Renal cortical epithelial cell (primary cell): ENCODE measurements at places on chromosomes 7 and 10.

GRCh38 chr7:69232445-69233376, 365.6 kb upstream of the AUTS2 start:
- no peak for DNase-seq

- no peak for DNase-seq
Observed at GRCh38 chr10:50336140-50336539, 84.8 kb upstream of the ASAH2 start.

GRCh38 chr7:139455789-139456188, 27.7 kb downstream of the KLRG2 start:
- DNase-seq: no peak

DNA sequence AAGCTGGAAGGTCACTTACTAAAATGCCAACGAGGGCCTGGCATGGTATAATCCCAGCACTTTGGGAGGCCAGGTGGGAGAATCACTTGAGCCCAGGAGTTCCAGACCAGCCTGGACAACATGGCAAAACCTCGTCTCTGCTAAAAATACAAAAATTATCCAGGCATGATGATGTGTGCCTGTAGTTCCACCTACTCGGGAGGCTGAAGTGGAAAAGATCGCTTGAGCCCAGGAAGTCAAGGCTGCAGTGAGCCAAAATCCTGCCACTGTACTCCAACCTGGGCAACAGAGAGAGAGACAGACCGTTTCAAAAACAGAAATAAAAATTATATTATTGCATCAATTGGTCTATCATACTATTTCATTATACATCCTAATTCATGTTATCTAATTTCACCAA, 18.1 kb upstream of the FAM53B start:
- DNase-seq: no peak

GRCh38 chr7:150397346-150398107, 18.4 kb downstream of the ZNF775 start:
- no peak for DNase-seq

- DNase-seq: no peak
Observed at GRCh38 chr10:44297963-44298362, 86.9 kb downstream of the CXCL12 start.

DNA sequence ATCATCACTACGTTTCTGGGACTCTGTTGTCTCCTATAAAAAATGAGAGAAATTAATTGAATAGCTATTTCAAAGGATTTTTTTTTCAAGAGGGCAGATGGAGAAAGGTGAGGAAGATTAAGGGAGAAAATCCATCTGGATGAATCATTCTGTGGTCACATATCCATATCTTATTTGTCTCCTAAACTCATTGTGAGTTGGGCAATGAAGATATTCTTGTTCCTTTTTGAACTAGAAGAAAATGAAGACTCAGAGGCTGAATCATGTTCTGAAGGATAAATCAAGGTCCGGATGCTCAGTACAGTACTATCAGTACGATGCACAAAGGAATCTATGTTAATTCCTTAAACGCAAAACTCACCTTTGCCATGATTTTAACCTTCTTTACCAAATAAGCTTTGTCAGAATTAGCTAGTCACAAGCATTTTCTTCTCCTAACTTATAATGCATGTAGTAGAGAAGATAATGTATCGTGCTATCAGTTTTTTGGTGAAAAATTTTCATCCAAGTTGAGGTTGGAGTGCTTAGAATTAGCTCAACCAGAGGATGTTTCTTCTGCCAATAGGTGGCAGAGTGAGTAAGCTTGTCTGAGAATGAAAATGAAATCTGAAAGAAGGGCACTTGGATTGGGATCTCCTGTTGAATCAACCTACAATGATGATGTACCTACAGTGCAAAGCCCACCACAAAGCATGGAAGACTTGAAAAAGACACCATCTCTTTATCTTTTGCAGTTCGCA, 446.9 kb downstream of the KIF20B start:
- DNase-seq: peak; percentile 32

GRCh38 chr10:18221123-18221522, 80.9 kb downstream of the CACNB2 start:
- no peak for DNase-seq

- peak; percentile 27 for DNase-seq
Observed at GRCh38 chr10:70258216-70258615, 25.0 kb upstream of the PPA1 start.

- peak; percentile 95 for DNase-seq
Observed at GRCh38 chr7:80941208-80941758, 22.4 kb upstream of the SEMA3C start.

DNA sequence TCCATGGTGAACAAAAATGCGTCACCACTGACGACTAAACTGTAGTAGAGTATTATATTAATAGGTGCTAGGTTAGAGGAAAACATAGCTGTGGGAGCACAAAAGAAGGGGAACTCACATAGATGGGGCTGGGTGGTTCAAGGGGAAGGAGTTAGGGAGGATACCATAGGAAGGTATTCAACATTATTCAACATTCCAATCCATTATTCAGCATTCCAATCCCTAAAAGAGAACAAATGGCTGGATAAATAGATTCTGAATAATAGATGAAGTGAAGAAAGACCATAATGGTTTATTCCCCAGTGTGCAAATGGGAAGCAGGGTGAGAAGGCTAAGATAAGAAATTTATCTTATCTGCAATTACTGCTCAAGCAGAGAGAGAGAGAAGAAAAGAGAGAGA, 61.4 kb downstream of the AASS start:
- DNase-seq: no peak

- peak; percentile 9 for DNase-seq
Observed at GRCh38 chr10:116164291-116164690, 108.7 kb downstream of the GFRA1 start.

GRCh38 chr7:128391805-128392204, 18.0 kb downstream of the IMPDH1 start:
- no peak for DNase-seq

GRCh38 chr7:33190688-33191304, 61.4 kb downstream of the BBS9 start:
- DNase-seq: peak; percentile 31

- DNase-seq: no peak
Observed at GRCh38 chr10:16976803-16977202, 152.8 kb downstream of the CUBN start.

- no peak for DNase-seq
Observed at GRCh38 chr7:87648316-87648715, 20.1 kb downstream of the RUNDC3B start.

DNA sequence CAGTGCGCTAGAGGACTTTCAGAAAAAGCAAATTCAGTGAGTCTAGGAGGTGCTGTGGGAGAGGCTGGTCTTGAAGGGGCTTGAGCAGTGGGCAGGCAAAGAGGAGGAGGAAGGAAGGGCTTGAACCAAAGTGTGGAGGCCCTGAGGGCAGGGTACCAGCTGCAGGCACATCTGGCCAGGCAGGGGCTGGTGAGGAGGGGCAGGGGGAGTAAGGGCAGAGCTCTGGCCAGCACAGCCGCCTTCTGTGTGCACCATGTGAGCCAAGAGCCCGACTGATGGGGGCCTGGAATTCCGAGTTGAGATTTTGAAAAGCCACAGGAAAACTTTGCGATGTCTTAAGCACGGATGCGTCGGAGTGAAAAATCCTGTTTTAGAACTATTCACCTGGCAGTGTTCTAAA, 74.5 kb downstream of the PRPF18 start:
- DNase-seq: no peak

- peak; percentile 46 for DNase-seq
Observed at GRCh38 chr10:24718031-24718855, 5.4 kb downstream of the ARHGAP21 start.

DNA sequence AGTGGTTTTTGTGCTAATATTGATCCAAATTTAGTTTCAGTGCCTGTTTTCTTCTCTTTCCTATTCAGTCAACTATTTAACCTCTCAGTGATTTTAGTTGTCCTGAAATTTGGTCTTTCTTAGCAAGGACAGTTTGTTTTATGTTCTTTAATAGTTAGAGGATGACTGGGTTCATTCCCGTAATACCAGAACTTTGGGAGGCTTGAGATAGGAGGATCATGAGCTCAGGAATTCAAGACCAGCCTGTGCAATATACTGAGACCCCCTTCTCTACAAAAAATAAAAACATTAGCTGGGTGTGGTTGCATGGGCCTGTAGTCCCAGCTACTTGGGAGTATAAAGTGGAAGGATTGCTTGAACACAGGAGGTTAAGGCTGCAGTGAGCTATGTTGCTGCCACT, 148.3 kb downstream of the EXOC4 start:
- no peak for DNase-seq

GRCh38 chr10:11921800-11922392, 98.7 kb downstream of the PROSER2 start:
- no peak for DNase-seq

GRCh38 chr7:23467291-23467805, 2.9 kb downstream of the IGF2BP3 start:
- DNase-seq: no peak

GRCh38 chr7:2255145-2256139, 13.4 kb downstream of the NUDT1 start:
- DNase-seq: no peak

- DNase-seq: no peak
Observed at GRCh38 chr10:3167611-3168330, 4.8 kb downstream of the PITRM1 start.

GRCh38 chr7:148930335-148930734, 46.2 kb upstream of the EZH2 start:
- no peak for DNase-seq

DNA sequence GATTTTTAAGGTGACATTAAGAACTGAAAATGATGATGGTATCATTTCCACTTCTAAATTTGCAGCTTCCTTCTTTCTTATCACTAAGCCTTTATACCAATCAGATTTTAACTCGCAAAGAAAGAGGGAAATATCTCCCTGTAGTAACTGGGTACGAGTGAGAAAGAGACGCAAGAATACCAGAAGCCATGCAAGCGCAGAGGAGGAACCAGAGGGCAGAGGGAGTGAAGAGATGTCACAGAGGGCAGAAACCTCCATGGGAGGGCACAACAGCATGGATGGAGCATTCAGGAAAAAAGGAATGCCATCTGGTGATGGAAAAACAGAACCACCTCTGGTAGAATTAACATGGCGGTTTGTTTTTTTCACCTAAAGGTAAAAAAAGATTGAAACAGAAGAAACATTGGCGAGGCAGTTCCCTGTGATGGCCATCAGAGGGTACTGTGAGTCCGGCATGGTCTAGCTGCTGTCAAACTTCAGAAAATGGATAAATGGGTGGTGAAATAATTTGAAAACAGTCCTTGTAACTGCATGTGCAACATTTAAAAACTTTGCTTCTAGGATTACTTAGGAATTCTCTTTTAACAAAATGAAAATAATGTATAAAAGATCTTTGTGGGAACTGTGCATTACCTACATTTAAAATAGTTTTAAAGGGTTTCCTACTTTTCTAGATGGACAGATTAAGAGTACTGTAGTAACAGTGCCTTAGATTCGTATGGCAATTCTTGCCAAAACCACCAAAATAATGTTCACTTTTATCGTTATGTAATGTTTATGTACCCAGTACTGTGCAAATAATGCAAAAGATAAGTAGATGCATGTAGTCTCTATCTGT, 91.8 kb downstream of the ARHGAP12 start:
- DNase-seq: peak; percentile 41

GRCh38 chr10:121490871-121491519, 107.2 kb downstream of the FGFR2 start:
- DNase-seq: no peak

- no peak for DNase-seq
Observed at GRCh38 chr10:14327527-14327926, 3.2 kb downstream of the FRMD4A start.

GRCh38 chr7:132373879-132374278, 202.4 kb downstream of the PLXNA4 start:
- DNase-seq: no peak

DNA sequence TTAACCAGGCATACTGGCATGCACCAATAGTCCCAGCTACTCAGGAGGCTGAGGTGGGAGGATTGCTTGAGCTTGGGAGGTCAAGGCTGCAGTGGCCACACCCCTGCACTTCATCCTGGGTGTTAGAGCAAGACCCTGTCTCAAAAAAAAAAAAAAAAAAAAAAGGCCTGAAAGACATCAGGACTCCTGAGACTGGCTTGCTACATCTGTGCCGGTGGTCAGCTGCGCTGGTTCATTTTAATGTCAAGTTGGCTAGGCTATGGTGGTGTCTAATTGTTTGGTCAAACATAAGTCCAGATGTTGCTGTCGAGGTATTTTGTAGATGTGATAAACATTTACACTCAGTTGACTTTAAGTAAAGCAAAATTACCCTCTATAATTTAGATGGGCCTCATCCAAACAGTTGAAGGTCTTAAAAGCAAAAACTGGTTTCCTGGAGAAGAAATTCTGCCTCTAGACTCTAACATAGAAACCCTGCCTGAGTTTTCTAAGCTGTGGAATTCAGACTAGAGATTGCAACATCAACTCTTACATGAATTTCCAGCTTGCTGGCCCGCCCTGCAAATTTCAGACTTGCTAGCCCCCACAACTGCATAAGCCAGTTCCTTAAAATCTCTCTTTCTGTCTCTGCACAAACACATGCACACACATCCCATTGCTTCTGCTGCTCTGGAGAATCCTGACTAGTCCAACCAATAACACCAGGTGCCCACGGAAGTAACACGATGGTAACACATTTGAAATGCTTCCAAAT, 18.2 kb downstream of the MYOF start:
- peak; percentile 78 for DNase-seq

- DNase-seq: no peak
Observed at GRCh38 chr10:88555190-88555908, 27.8 kb downstream of the RNLS start.

DNA sequence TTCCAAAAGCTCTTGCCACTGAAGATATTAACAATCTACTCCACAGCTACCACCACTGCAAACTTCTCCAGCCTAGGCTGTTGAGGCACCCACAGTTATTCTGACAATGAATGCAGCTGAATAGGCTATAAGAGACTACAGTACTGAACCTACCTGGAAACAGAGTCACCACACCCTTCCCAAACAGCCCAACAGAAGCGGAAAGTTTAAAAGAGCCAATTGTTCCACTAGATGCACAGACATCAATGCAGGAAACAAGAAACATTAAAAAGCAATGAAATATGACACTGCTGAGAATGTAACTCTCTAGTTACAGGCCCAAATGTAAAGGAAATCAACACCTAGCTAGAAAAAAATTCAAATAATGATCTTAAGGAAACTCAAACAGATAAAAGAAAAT, 64.5 kb upstream of the PLA2G12B start:
- DNase-seq: no peak

- DNase-seq: peak; percentile 87
Observed at GRCh38 chr7:101952355-101953247, 135.2 kb downstream of the CUX1 start.

DNA sequence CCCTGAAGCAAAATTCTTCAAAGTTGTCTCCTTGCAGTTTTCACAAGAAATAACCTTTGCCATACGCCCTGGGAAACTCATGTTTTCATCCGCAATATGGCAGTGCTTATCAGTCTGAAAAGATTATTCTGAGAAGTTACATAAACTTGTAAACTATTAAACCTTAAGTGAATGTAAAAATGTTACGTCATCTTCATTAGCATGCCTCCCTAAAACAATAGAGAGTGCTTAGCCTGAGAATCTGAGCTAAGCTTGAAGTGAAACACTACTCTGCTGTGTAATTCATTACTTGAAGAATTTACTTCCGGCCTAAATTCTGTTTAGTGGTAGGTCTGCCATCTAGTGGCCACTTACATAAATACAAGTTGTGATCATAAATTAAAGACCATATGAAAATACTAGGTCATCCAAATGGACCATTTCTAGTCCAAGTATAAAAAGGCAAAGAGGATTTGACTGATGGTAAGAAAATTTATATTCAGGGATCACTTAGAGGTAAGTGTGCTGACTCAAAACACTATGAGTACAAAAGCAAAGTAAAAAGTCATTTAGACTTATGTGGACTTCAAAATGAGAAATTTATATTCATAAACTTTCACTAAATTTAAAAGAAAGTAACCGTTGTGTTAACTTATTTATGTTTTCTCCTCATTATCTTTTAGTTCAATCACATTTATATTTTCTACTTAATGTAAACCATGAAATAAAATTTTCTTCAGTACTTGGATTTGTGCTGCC, 745.1 kb upstream of the LRRTM3 start:
- peak; percentile 75 for DNase-seq

- no peak for DNase-seq
Observed at GRCh38 chr7:158300427-158300826, 287.2 kb downstream of the PTPRN2 start.
